ENCODE measurements at places on chromosomes 12 and 14.

DNA sequence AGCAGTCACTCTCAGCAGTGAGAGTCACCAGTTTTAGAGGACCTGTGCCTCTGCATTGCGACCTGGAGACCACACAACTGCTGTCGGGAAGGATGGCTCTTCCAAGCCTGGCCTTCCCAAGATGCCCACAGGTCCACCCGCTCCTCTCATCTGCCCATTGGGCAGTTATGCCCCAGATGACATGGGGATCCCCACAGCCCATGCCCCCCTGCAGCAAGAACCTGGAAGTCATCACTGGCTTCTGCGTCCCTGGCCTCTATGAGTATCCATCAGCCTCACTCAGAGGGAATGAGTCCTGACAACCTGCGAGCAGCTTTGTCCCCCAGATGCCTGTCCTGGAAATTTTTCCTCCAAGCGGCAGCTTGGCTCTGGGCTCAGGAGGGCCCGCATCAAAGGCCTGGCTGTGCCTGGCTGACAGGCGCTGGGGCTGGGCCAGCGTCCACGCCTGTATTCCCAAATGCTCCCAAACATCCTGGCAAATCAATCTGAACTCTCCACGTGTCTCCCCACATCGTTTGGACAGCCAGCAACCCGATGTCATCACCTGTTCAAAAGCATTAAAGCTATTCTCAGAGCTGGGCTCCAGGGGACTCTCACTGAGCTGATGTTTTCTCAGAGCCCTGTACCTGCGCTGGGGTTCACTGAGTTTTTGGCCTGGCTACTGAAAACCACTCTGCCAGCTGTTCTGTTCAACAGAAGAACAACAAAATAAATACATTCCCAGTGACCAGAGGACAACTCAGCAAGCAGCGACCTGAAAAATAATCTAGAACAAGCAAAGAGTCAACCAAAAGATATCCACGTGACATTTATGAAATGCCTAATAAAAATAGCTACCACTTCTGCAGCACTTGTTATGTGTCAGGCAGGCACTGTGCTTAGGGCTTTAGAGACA is 57.8 kb downstream of the CLMN start:
- DNase-seq = no peak

DNA sequence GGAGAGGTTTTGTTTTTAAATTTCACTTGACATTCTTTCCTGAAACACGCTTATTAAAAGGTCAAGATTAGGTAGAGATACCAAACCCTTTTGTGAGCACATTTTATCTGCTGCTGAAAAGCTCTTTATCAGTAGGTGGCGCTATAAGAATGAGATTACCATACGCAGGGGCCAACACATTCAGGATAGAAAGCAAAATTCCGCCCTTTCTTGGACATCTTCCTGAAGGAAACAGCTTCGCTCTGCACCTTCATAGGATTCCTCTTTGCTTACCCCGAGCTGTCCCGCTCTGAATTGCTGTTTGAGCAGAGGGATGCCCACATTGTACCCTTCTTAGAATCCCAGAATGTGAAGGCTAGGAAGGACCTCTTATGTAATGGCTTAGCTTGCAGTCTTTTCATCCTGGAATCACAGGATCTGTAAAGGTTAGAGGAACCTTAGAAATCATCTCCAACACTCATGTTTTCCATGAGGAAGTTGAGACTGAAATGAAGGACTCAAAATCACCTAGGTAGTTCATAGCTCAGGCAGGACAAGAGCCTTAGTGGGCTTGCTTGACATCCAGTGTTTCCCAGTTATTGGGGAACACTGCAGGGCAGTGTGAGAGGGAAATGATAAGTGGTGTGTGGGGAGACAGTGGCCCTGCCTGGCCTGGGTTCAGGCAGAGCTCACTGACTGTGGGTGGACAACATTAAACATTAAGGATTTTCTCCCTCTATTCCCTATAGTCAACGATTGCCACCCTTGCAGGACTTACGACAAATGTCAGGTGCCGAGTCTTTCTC is 38.7 kb upstream of the CRY1 start:
- no peak for DNase-seq

- no peak for DNase-seq
These were observed 16.9 kb downstream of the PLEKHG7 start for GRCh38 chr12:92719674-92720073.

GRCh38 chr14:98743536-98743935 is 528.5 kb downstream of the BCL11B start:
- no peak for DNase-seq

DNA sequence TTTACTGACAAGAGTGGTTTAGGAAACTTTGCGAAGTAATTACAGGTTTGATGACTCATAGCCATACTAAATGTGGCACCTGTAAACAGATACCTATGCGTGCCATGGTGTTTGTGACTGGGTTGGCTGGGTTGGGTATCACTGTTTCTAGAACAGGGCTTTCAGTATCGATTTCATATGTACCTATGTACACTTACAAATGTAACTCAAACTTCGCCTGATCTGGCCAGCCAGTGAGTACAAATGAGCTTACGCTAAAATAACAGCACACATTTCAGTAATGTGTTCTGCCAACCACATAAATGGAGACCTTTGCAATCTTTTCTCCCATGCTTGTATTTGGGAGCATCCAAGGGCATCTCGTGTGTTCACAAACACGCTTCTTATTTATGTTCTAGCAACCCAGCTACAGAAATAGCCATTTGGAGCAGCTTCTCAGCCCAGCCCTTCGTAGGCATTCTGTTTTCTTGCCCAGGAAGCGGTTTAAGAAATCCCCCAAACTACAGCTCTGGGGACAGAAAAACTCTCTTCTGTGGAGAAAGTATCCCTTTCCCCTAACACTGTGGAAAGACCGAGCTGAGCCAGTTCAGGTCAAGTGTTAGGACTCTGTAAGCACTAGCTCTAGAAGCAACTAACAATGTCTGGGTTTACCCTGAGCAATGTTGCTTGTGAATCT is 42.3 kb upstream of the MDM1 start:
- DNase-seq = no peak

GRCh38 chr14:103267226-103267910 is 66.7 kb upstream of the EIF5 start:
- DNase-seq = no peak
